ENCODE measurements at places on chromosomes 11 and 22.

DNA sequence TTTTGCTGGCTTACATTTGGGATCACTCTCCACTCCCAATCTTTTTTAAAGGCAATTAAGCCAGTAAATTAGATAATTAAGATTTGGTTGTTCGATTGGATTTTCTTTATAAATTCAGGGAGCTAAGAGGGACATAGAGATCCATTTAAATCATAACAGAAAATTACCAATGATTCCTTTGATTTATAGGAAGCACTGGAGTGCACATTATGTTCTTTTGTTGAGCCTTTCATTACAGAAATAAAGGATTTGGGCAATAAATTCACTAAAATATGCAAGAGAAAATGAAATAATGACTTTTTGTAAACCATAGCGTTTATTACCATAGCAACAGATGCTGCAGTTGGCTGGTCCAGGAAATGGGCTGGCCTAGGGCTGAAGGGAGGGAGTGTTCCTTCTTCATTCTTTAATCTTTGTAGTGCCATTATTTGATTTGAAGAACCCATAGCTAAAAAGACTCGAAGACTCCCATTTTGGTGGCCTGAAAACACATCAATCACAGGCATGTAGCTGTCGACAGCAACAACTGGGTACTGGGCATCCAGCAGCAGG, 73.0 kb downstream of the C2CD3 start:
- no peak for DNase-seq

DNA sequence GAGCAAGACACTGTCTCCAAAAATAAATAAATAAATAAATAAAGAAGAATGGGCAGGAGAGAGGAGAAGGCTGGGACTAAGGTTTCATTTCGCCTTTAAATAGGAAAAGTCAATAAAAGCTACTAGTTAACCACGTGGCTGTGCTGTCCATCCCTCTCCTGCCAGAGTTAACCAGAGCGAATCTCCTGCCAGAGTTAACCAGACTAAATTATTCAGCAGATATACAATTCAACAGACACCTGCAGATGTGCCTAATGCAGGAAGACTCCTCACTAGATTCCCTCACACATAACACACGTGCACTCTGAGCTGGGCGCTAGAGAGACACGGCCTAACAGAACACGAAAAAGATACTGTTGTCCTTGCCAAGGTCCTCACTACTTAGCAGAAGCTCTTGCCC, 156.1 kb downstream of the IGLL1 start:
- no peak for DNase-seq

DNA sequence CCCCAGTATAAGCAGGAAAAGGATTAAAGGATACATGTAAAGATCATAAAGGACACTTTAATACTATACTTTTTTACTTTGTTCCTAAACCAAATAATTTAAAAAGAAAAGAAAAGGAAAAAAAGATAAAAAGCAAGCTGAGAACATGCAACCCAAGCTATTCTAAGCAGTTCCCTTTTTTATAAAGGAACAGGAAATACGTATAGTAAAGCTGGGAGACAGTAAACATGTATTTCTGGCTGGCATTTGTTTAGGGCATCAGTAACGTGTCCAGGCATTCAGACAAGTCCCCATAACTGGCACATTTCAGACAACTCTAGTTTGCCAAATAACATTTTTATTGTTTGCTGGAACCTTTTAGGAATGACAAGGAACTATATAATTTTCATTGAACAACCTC, 24.9 kb downstream of the BCO2 start:
- no peak for DNase-seq

GRCh38 chr11:107660066-107660465, 51.8 kb downstream of the SLN start:
- no peak for DNase-seq

- DNase-seq, result no peak
Measured at GRCh38 chr22:40922484-40923303, 28.5 kb upstream of the RBX1 start.

- DNase-seq, result no peak
Measured at GRCh38 chr11:130600139-130600538, 151.7 kb downstream of the ADAMTS15 start.
